ENCODE measurements at places on chromosomes 16 and 17. TPM values are rescaled to one million over a fixed set of nuclear protein-coding genes. Genes with fewer than 3 reads are reported as not detected.
A peak's percentile ranks its signal among the peaks of the same experiment; 100 is the strongest.

Gene ARL5C
- total RNA-seq: not detected

Gene WNK4
- total RNA-seq: 0.37 TPM

DNA sequence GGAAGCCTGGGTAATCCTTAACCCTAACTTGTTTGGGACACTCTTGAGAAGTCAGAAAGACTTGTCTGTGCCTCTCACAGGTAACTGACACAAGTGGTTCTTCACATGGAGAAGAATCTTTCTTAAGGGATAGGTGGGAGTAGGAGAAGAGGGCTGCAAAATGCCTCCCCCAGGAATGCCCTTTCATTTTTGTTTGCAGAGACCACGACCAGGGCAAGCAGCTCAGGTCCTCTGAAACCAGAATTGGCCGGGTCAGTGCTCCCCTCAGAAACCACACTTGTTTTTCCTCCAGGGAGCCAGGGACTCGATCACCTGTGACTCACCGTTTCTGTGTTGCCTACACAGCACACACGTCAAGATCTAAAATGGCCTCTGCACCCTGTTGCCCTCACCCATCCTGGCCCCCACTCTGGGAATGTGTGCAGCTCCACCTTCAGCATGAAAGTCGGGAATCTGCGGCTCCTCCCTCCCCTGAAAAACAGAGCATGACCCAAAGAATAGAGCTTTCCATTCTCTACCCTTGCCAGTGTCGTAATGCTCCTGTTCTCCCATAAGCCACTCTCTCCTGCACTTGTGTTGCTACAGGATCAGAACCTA is 36.1 kb downstream of the HNF1B start:
- peak; percentile 78 for DNase-seq

Gene ITGAX
- 16.1 TPM for total RNA-seq

DNA sequence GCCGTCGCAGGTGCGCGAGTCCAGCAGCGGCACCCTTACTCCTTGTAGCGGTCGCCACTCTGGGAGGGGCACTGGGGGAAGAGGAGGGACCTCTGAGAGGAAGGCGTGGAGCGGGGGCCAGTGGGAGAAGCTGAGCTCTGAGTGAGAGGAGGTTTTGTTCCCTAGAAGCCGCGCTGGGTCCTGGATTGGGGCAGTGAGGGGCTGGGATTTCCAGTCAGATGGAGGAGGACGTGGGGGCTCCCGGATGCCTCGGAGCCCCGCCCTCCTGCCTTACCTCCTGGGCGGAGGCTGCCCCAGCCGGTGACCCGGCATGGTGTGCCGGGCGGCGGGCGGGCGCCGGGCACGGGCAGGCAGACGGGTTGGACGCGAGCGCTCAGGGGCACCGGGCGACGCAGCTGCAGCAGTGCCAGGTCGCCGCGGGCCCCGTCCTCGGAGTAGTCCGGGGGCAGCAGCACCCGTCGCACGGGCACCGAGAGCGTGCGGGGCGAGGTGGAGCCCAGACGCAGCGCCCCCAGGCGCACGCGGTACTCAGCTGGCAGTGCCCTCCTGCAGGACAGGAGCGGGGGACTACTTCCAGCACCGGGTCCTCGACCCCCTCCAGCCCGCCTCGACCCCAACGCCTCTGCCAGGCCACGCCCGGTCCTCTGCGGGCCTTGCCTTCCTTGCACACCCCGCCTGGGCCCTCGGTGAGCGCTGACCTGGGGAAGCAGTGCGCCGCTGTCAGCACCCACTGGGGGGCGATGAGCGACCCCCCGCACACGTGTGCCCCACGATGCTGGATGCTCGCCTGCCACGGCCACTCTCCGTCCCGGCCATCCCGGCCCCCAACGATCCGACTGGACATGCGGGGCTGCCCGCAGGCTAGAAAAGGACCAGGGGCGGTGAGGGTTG is 2.0 kb downstream of the PRSS33 start:
- DNase-seq: no peak

DNA sequence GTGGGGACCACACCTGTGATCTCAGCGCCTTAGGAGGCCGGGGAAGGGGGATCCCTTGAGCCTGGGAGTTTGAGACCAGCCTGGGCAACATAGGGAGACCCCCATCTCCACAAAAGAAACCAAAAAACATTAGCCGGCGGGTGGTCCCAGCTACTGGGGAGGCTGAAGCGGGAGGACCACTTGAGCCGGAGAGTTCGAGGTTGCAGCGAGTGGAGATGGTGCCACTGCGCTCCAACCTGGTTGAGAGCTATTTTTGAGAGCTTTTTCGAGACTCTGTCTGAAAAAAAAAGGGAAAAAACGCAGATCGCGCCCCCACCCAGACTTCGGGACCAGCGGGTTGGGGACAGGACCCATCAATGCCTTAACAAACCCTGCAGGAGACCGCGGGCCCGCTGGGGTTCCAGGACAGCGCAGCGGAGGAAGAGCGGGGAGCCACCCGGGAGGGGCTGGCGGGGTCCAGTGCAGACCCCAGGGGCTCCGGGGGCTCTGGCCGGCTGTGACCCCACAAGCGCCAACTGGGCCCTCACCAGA is 762 bp upstream of the BAIAP3 start:
- no peak for DNase-seq

DNA sequence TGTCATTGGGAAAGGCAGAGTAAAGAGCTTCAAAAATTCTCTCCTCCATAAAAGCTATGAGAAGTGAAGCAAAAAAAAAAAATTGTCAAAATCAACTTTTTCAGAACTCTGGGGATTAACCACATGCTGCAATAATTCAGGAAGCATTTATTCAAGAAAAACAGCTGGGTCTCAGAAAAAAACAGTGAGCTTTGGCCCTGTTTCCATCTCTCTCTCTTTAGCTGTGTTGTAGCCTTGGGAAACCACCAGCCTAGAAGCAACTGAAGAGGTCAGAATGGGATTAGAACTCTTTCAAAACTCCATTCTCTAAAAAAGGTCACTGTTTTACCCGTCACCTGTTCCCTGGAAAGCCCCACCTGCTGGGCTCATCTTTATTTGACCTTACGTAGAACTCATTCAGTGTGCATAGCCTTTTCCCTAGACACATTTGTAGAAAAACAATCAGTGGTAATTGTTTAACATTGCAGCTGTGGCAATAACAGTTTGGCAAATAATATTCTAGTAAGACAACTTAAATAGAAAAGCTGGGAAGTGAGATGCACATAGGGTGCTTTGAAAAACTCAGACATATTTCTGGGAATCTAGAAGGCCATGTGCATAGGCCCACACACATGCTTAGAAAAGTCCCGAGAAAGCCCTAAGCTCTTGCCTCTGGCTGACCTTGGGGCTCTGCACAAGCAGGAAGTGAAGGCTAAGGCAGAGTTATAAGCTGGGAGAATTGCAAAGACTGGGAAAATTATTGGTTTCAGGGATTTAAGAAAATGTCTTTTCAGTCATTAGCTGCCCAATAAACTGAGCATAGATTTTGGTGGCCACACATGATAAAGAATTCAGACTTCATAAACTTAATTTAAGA is 18.0 kb downstream of the SLC5A11 start:
- no peak for DNase-seq

DNA sequence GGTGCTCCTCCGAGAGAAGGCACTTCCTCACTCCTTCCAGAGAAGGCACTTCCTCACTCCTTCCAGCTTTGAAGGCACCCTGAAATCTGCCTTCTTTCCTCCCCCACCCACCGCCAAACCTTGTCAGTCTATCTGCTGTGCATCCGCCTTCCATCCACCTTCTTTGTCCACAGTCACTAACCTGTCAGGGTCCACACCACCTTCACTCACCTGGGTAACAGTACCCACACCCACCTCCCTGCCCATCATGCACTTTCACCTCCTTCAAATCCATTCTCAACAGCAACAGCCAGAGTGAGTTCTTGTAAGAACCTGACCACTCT is 5.2 kb downstream of the CCDC102A start:
- no peak for DNase-seq

DNA sequence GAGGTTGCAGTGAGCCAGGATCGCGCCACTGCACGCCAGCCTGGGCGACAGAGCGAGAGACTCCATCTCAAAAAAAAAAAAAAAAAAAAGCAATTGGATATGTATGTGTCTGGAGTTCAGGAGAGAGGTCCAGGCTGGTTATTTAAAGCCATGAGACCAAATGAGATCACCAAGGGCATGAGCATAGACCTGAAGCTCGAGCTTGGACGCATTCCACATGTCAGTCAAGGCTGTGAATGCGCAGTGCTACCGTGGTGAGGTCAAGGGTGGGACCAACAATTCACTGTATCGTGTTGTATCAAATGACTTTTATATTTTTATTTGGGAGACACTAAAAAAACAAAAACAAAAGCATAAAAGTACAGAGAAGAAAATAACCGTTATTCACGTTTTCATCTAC is 29.1 kb upstream of the SPNS2 start:
- no peak for DNase-seq

Gene BBS2
- 42.7 TPM for total RNA-seq

Gene FAM20A
- 7.4 TPM for total RNA-seq

GRCh38 chr17:970364-970763 is 9.2 kb downstream of the NXN start:
- no peak for DNase-seq

- DNase-seq: no peak
These were observed 13.1 kb upstream of the RNF135 start for GRCh38 chr17:30957741-30958140.

DNA sequence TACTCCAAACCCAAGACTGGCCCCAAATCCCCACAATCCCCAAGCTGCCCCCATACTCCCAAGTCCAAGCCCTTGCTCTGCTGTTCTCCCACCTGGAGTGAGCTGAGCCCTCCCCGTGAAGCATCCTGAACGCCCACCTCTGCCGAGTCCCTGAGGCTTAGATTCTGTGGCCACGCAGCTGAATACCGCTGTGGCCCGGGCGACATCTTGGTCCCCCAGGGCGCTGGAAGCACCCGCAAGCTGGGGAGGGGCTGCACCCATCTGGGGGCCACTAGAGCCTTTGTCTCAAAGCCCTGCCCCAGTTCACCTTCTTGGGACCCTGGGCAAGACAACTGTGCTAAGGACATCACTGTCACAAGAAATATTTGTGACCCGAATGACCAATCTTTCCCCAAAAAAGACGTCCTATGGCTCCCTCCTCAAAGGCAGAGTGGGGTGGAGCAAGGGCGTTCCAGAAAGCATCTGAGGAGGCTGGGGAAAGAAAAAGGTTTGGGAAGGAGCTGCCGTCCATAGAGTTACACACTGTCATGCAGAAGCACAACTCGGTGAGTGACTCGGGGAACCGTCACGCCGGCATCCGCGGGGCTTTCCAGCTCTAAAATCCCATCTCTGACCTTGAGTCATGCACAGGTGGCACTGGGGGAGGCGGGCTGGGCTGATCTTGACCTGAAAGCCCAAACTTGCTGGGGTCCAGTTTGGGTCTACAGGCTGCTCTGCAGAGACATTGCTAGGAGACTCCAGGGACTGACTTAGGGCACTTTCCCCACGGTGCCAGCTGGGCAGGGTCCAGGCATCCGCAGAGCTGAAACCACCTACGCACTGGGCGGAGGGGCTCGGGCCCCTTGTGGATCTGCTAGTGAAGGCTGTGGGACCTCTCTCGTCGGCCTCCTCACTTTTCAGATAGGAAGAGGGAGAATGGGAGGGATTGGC is 6.6 kb downstream of the PTX4 start:
- DNase-seq: no peak

DNA sequence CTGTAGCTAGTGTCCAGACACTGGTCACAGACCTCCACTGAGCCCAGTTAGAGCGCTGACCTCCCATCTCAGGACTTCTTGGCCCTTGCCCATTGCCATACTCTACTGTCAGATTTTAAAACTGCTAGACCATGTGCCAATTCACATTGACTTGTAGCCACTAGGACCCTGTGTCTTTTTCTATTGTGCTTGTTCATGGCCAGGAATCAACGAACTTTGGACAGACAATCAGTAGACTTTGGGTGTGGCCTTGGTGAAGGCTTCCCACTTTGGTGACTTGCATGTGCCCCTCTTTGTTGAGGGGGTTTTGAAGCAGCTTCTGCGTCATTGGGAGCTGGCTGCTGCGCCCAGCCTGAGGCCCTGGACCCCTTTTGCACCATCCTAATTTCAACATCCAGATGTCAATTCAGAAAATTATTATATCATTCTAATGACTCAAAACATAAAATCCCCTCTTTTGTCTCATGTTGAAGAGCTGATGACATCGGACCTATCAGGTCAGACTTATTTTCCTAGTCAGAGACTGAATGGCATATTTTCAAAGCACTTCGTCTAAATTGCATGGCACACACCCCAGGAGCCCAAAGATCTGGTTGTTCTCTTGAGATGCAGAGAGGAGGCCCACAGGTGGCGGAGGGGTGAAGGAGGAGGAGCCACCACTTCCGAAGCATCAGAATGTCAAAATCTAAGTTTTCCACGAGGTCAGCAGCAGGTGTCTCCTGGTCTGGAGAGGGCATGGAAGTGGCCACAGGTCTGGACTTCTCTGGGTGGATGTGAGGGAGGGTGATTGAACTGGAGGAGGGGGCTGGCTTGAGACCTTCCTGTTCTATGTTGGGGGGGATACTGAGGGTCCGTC is 93.4 kb upstream of the CBX4 start:
- DNase-seq: no peak

Gene RNF112
- 7.3 TPM for total RNA-seq

- no peak for DNase-seq
These were observed 472.8 kb downstream of the TOX3 start for GRCh38 chr16:52074133-52074532.

DNA sequence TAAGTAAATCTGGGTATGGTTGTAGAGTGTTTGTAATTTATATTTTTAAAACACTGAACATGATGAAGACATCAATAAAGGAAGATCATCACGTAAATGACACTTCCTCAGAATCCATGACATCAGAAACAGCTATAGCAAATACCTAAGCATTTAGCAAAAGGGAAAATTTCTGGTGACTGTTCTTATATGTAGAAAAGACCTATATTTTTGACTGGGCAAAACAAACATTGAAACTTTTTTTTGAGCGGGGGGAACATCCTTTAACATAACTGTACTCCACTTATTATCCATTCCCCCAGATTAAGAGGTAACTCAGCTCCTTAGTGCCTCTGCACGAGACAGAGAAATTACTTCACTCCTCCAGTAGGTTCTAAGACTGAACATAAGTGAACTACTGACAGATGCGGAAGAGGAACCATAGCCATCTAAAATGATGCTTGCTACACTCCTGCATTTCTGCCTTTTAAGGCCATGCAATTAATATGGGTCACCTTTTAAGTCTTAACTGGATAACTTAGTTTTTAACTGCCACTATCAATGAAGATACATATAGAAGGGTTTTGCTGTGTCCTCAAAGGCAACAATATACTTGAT is 9.4 kb downstream of the CRYBA1 start:
- no peak for DNase-seq

- no peak for DNase-seq
These were observed 291.2 kb downstream of the CDH11 start for GRCh38 chr16:64830653-64831052.

Gene GAST
- total RNA-seq: not detected

Gene KRTAP3-1
- total RNA-seq: not detected

Gene PRAC1
- total RNA-seq: not detected

Gene VAT1L
- total RNA-seq: 12.2 TPM

Gene CLEC3A
- total RNA-seq: 3.5 TPM

Gene IGF2BP1
- 1.1 TPM for total RNA-seq

GRCh38 chr17:78324391-78325075 is 35.3 kb downstream of the SOCS3 start:
- DNase-seq: peak; percentile 72

GRCh38 chr17:16926061-16926511 is 45.8 kb downstream of the TNFRSF13B start:
- no peak for DNase-seq

Gene GRAPL
- 9.2 TPM for total RNA-seq

- DNase-seq: no peak
These were observed 7.0 kb upstream of the CDR2 start for GRCh38 chr16:22381392-22381791.

Measured in mucosa of gallbladder (tissue), 1 donor.